ENCODE measurements at places on chromosomes 16 and 17.

DNA sequence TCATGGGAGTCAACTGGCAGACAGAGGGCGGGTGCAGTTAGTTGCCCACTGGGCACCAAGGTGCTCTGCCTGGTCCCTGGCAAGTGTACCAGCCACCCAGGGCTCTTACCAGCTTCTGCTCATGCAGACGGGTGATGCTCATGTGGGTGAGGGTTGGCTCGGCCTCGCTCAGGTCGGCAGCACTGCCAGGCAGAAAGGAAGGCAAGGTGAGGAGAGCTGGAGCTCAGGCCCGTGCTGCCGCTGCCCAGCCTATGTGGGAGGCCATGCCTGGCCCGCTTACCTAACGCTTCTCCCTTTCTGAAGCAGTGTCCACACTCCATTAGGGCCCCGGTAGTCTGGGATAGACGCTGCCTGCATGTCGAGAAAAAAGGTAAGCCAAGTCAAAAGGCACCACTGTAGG lies 2.6 kb downstream of the SIRT7 start:
- DNase-seq, result no peak

DNA sequence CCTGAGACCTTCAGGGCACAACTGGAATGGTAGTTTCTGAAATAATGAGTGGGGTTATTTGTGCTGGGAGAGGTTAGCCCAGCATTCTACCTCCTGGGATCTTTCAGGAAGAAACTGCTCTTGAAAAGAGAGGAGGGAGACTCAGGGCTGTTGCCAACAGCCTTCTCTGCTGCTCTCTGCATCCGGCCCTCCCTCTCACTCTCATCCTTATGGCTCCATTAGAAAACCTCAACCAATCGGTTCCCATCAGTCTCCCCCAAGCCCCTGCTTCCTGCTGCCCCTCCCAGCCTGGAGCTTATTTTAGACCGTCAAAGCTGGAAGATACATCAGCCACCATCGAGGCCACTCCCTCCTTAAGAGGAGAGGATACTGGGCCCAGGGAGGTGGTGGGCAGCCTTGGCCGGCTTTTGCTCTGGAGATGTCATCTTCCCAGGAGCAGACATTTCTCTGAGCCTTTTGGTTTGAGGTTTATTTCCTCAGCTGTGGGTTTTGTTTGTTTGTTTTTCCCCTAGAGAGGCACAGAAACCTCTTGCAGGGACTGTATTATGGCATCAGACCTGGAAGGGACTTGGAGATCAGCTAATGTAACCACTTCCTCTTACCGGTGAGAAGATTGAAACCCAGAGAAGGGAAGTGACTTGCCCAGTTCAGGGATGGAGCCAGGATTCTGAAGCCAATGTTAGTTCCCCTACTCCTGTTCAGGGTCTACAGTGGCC lies 2.7 kb downstream of the MPRIP start:
- peak; percentile 89 for DNase-seq

- DNase-seq, result no peak
These were observed 9.4 kb downstream of the C16orf89 start for GRCh38 chr16:5056352-5056751.

DNA sequence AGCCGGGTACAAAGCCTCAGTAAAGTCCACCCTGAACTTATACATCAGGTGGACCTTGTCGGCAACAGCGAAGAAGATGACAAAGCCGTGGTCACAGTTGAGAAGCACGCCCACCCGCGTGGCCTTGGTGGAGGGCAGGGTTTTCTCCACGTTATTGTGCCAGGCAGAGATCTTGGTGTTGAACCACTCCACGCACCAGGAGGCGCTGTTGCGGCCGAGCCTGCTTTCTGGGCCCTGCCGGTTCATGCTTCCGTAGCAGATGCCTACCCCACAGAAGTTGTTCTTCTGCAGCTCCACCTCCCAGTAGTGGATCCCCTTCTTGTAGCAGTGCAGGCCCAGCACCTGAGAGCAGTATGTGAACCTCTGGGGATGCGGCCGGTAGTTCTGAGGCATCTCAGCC lies 22.1 kb downstream of the TRIM25 start:
- no peak for DNase-seq

DNA sequence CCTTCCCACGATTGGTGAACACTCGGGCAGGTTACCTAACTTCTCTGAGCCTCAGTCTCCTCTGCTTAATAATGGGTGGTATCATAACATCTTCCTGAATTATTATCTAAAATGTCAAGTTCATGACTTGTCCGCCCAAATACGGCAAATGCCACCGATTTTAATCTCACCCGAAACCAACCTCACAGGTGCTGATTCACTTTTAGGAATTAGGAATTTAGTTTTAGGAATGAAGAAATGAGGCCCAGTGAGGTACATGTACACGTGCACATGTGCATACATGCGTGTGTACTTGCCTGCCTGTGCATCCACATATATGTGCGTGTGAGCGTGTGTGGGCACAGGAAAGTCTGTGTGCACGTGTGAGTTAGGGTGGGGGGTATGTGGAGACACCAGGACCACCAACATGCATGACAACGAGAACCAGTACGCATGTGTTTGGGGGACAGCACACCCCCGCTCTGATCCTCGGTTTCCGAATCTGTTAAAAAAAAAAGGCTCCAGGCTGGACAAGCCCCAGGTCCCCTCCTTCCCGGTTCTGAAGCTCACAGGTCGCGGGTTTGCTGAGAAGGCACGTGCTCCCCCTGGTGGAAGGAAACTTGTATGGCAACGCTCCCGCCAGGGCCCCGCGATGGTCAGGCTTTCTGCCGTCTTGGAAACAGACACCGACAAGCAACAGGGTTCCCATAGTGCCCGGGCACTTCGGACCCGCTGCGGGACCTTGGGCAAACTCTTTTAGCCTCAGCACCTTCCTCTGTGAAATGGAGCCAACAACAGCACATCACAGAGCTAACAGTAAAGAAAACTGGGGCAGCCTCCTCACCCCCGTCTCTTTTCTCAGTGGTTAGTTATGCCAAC lies 219.2 kb downstream of the RBFOX3 start:
- DNase-seq, result peak; percentile 41

DNA sequence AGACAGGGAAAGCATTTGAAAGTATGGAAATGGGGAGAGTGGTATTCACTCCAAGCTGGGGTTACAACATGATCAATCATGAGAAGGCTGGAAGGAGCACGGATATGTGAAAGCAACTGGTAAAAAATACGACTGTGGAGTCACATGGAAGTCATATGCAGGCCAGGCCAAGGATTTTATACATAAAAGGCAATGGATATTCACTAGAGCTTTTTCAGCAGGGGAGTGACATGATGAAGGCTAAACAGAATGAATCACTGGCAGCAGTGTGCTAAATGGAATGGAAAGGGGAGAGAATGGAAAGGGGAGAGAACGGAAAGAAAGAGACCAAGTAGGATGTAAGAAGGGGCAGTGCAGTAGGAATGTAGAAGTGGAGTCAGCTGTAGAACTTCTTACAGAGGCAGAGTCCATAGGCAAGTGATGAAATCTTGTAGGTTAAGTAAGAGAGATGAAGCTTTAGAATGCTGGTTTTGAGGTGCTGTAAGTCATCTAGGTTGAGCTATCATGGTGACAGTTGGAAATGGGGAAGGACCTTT lies 13.0 kb upstream of the NETO2 start:
- DNase-seq, result no peak

DNA sequence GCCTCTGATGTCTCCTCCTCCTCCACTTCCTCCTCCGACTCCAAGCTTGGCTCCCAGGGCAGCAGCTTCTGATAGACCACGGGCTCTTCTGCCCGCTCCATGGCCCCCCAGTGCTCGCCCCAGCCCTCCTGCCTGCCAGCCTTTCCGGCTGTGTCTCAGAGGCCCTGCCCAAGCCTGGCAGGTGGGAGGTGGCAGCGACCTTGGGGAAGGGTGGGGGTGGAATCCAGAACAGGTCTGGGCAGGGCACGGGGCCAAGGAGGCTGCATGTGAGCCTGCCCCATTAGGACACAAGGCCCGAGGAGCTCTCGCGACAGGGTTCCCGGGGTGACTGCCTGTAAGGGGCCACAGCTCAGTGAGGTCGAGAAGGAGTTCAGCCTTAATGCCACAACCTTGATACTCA lies at the start of gene GGT6:
Gene GGT6 (minus strand): TSS at position 157 of the 400 bp plus-strand sequence. CDS start 56 bp downstream, at position 101.
- DNase-seq, result no peak

GRCh38 chr16:14164916-14165662 lies 94.0 kb downstream of the MRTFB start:
- no peak for DNase-seq

DNA sequence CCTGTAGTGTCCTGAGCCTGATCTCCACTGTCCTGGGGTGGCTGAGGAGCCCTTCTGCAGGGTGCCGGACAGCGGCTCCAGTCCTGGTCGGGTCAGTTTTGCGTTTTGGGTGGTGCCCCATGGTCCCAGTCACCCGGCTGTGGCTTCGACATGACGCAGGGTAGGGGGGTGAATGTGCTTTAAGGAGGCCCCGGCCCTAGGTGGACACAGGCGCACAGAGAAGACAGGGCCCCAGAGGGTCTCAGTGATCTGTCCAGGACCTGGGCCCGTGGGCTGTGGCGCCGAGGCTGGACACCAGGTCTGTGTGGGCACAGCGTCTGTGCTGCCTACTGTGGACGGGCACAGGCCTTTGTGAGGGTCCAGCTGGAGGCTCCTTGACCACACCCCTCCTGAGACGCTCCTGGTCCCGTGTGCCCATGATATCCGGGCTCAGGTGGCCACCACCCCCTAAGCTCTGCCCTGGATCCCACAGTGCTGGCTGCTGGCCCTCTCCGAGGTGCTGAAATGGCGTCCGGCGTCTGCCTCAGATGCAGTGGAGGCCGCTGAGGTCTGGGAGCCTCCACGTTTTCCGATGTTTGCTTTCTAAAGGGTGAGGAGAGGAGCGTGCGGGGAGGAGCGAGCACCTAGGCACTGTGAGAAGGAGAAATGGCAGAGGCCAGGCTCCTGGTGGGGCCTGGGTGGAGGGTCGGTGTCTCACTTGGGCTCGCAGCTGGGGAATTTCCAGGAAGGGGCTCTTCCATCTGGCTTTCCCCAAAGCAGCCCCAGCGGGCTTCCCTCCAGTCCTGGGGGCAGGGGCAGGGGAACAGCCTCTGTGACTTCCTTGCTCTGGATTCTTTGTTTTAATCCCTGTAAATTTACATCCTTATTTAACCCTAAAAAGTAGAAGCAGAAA lies 56.1 kb upstream of the ACSF3 start:
- peak; percentile 13 for DNase-seq

- DNase-seq, result no peak
These were observed 135.4 kb downstream of the ANKRD11 start for GRCh38 chr16:89355007-89355406.

- DNase-seq, result peak; percentile 82
These were observed 73.0 kb downstream of the ABCC6 start for GRCh38 chr16:16150117-16150877.

- peak; percentile 62 for DNase-seq
These were observed 11.1 kb downstream of the BAHCC1 start for GRCh38 chr17:81406117-81406953.

DNA sequence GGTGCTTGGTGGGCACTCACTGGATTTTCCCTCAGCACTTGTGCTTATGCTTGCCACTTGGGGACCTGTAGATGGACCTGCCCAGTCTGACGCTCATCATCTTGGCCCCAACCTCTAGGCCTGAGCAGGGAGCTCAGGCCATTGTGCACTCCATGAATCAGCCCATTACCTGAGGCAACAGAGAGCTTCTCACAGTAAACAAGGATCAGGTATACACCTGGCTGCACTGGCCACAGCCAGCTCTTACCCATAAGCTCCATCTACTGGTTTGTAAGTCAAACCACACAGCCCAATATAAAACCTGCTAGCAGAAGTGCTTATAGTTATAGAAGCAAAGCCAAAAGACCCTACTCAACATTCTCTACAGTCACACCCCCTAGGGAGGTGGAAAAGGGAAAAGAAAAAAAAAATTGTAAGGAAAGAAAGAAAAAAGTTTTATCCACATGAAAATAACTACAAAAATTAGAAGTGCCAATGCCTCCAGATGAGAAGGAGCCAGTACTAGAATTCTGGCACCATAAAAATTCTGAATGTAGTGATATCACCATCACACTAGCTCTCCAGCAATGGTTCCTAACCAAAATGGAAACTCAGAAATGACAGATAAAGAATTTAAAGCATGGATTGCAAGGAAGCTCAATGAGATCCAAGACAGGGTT lies 87.8 kb upstream of the CDH5 start:
- DNase-seq, result no peak

DNA sequence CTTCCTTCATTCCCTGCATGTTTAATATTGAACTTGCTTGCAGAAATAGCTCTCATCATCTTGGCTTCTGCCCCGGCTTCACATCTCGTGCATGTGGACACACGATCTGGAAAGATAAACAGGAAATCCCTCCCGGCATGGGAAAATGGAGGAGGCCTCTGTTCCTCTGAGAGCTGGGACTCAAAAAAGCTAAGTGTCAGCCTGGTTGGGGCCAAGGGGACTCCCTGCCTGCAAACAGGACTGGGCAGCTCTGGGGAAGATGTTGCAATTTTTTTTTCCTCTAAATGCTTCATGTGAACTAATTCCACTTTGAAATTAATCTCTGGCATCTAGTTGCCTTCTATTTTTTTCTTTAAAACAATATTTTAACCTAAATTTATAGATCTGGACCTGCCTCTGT lies 24.8 kb downstream of the ITPRIPL2 start:
- peak; percentile 61 for DNase-seq

GRCh38 chr17:72270273-72270924 lies 149.6 kb downstream of the SOX9 start:
- DNase-seq, result no peak

DNA sequence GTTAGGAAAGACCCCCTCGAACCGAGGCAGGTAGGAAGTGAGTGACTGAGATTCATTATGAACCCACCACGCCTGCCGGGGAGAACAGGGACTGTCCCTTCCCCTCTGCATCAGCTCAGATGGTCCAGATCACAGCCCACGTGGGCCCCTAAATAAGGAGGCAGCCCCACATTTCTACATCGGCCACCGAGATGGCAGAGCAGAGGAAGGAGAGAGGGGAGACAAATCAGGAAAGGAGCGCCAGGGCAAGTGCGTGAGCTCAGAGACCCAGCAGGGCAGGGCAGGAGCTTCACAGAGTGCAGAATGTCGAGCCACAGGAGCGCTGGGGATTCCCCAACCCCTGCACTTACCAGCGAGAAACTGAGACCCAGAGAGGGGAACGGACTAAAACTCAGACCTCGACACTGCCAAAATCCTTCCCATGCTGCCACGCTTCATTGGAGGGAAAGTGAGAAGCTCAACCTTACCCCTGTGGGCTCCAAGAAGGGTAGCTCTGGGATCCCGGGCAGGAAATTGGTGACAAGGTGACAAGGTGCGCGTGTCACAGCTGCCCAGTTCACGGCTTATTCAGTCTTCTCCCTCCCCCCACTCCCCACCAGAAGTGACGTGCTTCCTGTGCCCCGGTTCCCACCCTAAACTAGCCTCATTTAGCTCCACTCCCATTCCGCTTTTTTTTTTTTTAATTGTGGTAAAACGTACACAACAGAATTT lies at the start of gene ICAM2:
Gene ICAM2 (minus strand): TSS at position 578 of the 711 bp plus-strand sequence. CDS start 13,942 bp downstream, outside the sequence.
- DNase-seq, result no peak

GRCh38 chr16:29745121-29745852 lies 503 bp downstream of the C16orf54 start:
- no peak for DNase-seq

GRCh38 chr17:79651266-79651665 lies 40.4 kb upstream of the RBFOX3 start:
- DNase-seq, result no peak

DNA sequence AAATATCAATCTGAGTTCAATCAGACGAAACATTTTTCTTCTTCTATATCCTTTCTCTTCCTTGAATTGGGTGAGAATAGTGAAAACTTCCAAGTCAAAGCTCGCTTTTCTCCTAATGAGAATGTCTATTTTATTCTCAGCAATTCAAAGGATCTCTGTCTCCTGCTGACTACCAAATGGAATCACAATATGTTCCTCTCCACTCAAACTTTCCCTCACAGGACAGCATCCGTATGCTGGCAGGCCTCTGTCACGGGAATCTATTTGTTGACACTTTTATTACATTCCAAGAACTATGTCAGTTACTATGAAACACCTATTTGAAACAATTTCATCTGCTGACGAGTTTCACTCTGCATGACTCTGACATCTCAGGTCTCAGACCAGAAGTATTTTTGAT lies 1196.6 kb downstream of the CDH11 start:
- DNase-seq, result no peak

GRCh38 chr17:82863941-82864712 lies 24.3 kb upstream of the ZNF750 start:
- peak; percentile 96 for DNase-seq

Data from LHCN-M2 (cell line).